ENCODE measurements at places on chromosomes 7 and 10. TPM values are rescaled to one million over a fixed set of nuclear protein-coding genes. Genes with fewer than 3 reads are reported as not detected.

DNA sequence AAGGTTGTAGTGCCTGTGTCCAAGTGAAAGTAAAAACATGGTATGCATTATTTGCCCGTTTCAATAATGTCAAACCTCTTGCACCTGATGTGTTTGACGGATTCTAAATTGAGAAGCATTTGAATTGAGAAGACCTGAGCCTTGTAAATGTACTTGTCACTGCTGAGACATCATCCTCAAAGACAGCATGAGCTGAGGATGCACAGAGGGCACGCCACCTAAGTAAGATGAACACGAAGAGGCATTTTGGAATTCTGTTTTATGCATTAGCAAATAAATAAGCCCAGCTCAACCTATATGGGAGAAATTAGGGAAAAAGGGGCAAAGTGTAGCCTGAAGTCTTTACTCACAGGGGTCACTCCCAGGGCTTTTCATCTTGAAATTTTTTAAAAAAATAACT is 73.8 kb upstream of the SORCS1 start:
- no peaks in the 10 kb centered on the region for H3K4me1 ChIP-seq
- H3K36me3 ChIP-seq, result no peaks in the 10 kb centered on the region
- no peaks in the 10 kb centered on the region for H3K27me3 ChIP-seq
- H3K4me3 ChIP-seq, result no peak overlapping the region

The TMEM184A gene
- polyA plus RNA-seq, result 1.9 TPM

DNA sequence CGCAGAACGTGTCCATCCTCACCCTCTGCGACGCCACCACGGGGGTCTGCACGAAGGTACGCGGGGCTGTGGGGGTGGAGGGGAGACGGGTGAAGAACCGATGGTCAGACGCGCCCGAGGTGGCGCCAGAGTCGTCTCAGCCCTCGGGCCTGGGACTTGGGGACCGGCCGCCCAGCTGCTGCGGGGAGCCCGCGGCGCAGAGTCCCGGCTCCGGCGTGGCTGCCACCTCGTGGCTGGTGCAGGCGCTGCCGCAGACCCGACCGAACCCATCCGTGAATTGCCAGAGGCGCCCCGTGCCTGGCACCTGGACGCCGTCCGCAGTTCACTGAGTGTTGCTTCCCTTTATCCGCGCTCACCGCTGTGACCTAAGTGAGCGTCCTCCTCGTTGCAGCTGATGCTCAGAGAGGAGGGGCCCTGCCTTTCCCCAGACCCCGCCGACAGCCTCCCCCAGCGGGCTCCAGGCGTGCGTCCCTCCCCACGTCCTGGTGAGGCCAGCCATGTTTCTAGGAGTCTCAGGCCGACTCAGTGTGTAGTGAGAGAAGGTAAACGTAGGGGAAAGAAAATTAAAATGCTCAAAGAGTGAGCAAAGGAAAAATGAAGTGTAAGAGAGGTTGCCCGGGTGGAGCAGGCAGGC is 208.7 kb downstream of the PAXIP1 start:
- no peaks in the 10 kb centered on the region for H3K36me3 ChIP-seq
- DNase-seq, result no peak

The CFTR gene
- 0.21 TPM for polyA plus RNA-seq

GRCh38 chr7:134056816-134057215 is 70.3 kb upstream of the LRGUK start:
- DNase-seq, result no peak
- H3K36me3 ChIP-seq, result no peaks in the 10 kb centered on the region
- H3K27ac ChIP-seq, result no peak overlapping the region
- no peaks in the 10 kb centered on the region for H3K4me1 ChIP-seq
- H3K4me3 ChIP-seq, result no peak overlapping the region

GRCh38 chr10:78870458-78870857 is 198.3 kb upstream of the ZMIZ1 start:
- H3K27me3 ChIP-seq, result peaks cover 43% of the 10 kb centered on the region
- H3K27ac ChIP-seq, result no peak overlapping the region
- H3K36me3 ChIP-seq, result no peaks in the 10 kb centered on the region
- no peaks in the 10 kb centered on the region for H3K4me1 ChIP-seq
- H3K4me3 ChIP-seq, result no peak overlapping the region
- no peak for DNase-seq

- H3K4me3 ChIP-seq, result no peak overlapping the region
- H3K4me1 ChIP-seq, result peaks cover 9% of the 10 kb centered on the region
- H3K27ac ChIP-seq, result no peak overlapping the region
- DNase-seq, result no peak
Measured at GRCh38 chr7:74722153-74722552, 51.7 kb upstream of the NCF1 start.

The ANKRD16 gene
- 6.3 TPM for polyA plus RNA-seq

- H3K4me1 ChIP-seq, result peaks cover 2% of the 10 kb centered on the region
- no peak overlapping the region for H3K27ac ChIP-seq
- DNase-seq, result no peak
- H3K4me3 ChIP-seq, result no peak overlapping the region
- no peaks in the 10 kb centered on the region for H3K36me3 ChIP-seq
Measured at GRCh38 chr10:76085002-76085816, 653.8 kb downstream of the LRMDA start.

DNA sequence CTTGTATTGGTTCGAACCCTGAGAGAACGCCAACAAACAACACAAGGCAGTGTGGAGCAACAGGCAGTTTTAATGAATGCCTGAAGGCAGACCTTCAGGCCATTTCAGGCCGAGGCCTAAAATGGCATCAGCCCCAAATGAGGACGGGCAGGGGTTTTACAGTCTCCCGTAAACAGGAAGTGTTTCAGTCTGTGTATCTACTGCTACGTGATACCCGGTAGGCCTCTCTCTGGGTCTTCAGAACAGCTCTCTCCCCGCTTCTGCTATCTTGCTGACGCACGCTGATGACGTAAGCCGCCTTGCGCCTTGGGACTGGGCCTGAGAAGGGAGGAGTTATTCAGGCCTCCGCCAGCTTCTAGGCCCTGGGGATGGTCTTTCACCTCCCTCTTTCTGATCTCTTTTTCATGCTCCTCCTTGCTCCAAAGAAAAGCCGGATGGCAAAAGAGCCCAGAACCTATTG is 67.7 kb downstream of the ST8SIA6 start:
- no peak for DNase-seq
- no peak overlapping the region for H3K4me3 ChIP-seq
- H3K27ac ChIP-seq, result no peak overlapping the region
- H3K27me3 ChIP-seq, result peaks cover 5% of the 10 kb centered on the region

- H3K36me3 ChIP-seq, result no peaks in the 10 kb centered on the region
- peaks cover 4% of the 10 kb centered on the region for H3K4me1 ChIP-seq
- no peak overlapping the region for H3K27ac ChIP-seq
- no peak overlapping the region for H3K4me3 ChIP-seq
- H3K27me3 ChIP-seq, result no peaks in the 10 kb centered on the region
Measured at GRCh38 chr7:3950249-3950648, 649.2 kb downstream of the SDK1 start.

- H3K27me3 ChIP-seq, result peaks cover 8% of the 10 kb centered on the region
- H3K4me3 ChIP-seq, result no peak overlapping the region
- H3K36me3 ChIP-seq, result no peaks in the 10 kb centered on the region
- peak overlapping the region; percentile 76 for H3K27ac ChIP-seq
Measured at GRCh38 chr7:151550656-151551286, 31.1 kb upstream of the RHEB start.

- H3K36me3 ChIP-seq, result no peaks in the 10 kb centered on the region
- peak; percentile 25 for DNase-seq
- peaks cover 5% of the 10 kb centered on the region for H3K27me3 ChIP-seq
- peak overlapping the region; percentile 91 for H3K4me3 ChIP-seq
Measured at GRCh38 chr10:21496343-21497176, 28.9 kb downstream of the SKIDA1 start.

DNA sequence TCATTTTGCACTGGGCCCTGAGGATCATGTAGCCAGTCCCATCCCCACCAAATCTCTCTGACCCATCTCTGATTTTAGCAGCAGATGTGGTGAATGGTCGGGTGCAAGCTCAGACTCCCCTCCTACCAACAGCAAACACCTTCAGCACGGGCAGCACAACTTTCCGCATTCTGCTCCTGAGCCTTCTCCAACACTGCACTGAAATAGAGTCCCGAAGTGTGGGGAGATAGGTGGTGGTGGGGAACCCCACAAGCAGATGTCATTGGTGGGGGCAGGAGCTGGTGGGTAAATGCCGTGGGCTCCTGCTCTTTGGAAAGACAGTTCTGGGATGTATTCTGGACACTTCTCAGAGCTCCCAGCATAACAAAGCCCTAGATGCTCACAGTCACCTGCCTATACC is 9.6 kb upstream of the CTBP2 start:
- peaks cover 28% of the 10 kb centered on the region for H3K27me3 ChIP-seq
- no peaks in the 10 kb centered on the region for H3K36me3 ChIP-seq
- H3K4me1 ChIP-seq, result no peaks in the 10 kb centered on the region
- no peak overlapping the region for H3K27ac ChIP-seq

DNA sequence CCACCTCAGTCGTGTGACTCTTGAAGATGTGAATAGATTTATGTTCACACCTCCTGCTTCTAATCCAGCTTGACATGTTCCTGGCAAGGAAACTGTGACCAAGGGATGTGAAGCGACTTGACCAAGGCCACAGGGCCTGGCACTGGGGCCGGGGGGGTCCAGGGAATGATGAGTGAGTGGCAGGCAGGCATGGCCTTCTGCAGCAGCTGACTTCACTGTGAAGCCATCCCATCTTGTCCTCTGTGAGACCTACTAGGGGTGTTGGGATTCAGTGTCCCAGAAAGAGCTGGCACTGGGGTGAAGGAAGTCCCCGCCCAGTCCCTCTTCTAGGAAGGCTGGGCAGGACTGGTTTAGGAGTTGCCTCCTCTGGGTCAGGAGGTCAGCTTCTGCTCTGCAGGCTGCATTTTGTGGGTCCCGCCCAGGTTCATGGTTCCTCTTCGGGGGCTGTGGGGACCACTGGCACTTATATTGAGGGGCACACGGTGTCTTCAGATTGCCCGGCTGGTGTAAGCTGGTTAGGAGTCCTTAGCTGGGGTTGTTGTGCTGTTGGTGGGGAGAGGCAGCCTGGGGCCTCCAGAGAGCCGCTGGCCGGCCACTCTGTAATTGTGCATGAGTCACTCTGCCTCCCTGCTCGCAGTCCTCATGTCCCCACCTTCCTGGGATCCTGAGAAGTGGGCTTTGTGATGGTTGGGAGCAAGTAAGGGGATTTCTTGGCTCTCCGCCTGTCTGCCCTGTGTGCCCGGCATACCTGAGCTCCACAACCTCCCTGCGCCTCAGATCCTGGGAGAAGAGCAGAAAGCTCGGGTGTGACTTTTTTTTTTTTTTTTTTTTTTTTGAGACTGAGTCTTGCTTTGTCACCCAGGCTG is 11.0 kb downstream of the ZMIZ1 start:
- no peaks in the 10 kb centered on the region for H3K27me3 ChIP-seq
- H3K36me3 ChIP-seq, result no peaks in the 10 kb centered on the region
- peaks cover 83% of the 10 kb centered on the region for H3K4me1 ChIP-seq

The NPY4R gene
- 0.57 TPM for polyA plus RNA-seq

- H3K27ac ChIP-seq, result no peak overlapping the region
- H3K27me3 ChIP-seq, result peaks cover 7% of the 10 kb centered on the region
- peaks cover 2% of the 10 kb centered on the region for H3K4me1 ChIP-seq
- DNase-seq, result no peak
Measured at GRCh38 chr10:33390046-33390445, 55.6 kb upstream of the NRP1 start.
